ENCODE measurements at places on chromosomes 4 and X. TPM values are rescaled to one million over a fixed set of nuclear protein-coding genes. Genes with fewer than 3 reads are reported as not detected.
A peak's percentile ranks its signal among the peaks of the same experiment; 100 is the strongest.

The MAGEA2B gene
- polyA plus RNA-seq: not detected

The RPL10 gene
- polyA plus RNA-seq: 5,173 TPM

- peak; percentile 41 for DNase-seq
Observed at GRCh38 chrX:40952855-40953254, 132.4 kb upstream of the USP9X start.

The CLDN22 gene
- not detected for polyA plus RNA-seq

The ESX1 gene
- not detected for polyA plus RNA-seq

GRCh38 chrX:125709532-125709931 is 389.9 kb downstream of the TEX13C start:
- DNase-seq: no peak

The BEND4 gene
- polyA plus RNA-seq: 1.2 TPM

GRCh38 chrX:538311-538710 is 92.3 kb upstream of the SHOX start:
- no peak for DNase-seq

DNA sequence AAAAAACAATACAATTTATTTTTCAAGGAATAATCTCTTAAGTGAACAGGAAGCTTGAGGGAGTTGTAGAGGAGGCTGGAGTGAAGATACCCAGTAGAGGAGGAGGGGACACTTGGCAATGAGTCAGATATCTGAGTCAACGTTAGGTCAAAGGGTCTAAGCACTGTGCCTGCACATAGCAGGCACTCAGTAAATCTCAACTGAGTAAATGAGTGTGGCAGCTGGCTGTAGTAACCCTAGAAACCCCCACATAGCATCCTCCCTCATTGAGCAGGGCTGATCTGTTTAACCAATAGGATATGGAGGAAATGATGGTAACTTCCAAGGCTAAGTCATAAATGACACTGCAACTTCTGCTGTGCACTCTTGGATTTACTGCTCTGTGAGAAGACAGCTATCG is 186.0 kb upstream of the FAM241A start:
- DNase-seq: no peak

The RPS6KA6 gene
- 8.2 TPM for polyA plus RNA-seq

- DNase-seq: no peak
Observed at GRCh38 chr4:23745377-23745776, 144.5 kb downstream of the PPARGC1A start.

DNA sequence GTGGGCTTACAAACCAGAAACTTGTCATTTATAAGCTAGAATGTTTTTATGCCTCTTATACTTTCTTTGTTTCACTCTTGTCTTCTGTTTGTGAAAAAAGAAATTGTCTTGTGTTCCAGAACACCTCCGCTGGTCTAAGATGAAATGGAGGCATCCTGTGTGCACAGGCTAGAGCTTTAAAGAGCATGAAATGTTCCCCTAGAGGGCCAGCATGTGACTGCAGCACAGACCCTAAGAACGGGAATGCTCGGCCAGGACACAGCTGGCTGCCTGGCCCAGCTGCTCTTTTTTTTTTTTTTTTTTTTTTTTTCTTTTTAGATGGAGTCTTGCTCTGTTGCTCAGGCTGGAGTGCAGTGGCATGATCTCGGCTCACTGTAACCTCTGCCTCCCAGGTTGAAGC is 33.6 kb downstream of the SETD7 start:
- DNase-seq: no peak

DNA sequence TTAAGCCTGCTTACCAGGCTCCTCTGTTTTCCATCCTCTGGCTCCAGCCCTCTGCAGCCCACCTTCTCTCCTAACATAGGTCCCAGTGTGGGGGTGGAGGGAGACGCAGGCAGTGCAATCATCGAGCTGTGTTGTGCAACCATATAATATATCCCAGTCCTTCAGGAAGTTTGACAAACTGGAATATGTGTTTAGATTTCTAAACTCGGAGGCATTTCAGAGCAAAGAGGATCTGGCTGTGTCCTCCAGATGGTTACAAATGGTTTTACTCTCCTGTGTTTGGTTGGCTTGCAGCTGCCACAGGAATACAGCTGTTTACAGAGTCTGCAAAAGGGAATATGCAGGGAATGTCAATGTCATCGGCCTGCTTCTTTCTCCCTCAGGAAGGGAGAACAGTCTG is 195.3 kb upstream of the LNX1 start:
- DNase-seq: no peak

GRCh38 chrX:34343001-34343400 is 210.9 kb upstream of the FAM47A start:
- DNase-seq: no peak

DNA sequence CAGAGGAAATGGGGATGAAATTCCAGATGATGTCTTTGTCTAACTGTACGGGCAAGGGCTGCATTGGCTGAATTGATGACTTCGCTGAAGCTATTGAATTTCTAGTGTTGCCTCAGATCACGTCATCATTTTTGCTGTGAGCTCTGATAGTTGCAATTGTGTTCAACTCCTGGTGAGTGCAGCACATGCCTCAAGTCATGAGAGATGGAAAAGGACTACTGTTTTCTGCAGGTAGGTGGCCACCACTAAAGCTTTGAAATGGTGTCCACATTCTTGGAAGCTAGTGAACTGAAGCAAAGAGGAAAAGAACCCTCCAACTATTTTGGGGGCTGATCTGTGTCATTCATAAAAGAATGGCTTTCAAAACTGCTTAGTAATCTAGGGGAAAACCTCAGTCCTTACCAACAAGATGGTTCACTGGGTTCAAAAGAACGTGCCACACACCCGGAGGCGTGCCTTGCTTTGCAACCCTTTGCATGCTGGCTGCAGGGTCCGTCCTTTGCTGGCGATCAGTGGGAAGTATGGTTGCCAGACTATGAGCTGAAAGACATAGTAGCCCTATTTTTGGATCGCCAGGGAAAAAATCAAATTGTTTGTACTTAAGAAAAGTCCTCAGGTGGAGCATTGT is 88.1 kb upstream of the STOX2 start:
- no peak for DNase-seq

- DNase-seq: no peak
Observed at GRCh38 chrX:17552044-17552650, 177.1 kb downstream of the NHS start.

The BEX1 gene
- 88.9 TPM for polyA plus RNA-seq

- no peak for DNase-seq
Observed at GRCh38 chr4:20813700-20814099, 113.4 kb downstream of the PACRGL start.
